ENCODE measurements at places on chromosomes 12 and 14.

- DNase-seq = no peak
Measured at GRCh38 chr12:62817556-62818271, 117.2 kb downstream of the PPM1H start.

- DNase-seq = no peak
Measured at GRCh38 chr12:101855364-101855884, 22.0 kb upstream of the DRAM1 start.

DNA sequence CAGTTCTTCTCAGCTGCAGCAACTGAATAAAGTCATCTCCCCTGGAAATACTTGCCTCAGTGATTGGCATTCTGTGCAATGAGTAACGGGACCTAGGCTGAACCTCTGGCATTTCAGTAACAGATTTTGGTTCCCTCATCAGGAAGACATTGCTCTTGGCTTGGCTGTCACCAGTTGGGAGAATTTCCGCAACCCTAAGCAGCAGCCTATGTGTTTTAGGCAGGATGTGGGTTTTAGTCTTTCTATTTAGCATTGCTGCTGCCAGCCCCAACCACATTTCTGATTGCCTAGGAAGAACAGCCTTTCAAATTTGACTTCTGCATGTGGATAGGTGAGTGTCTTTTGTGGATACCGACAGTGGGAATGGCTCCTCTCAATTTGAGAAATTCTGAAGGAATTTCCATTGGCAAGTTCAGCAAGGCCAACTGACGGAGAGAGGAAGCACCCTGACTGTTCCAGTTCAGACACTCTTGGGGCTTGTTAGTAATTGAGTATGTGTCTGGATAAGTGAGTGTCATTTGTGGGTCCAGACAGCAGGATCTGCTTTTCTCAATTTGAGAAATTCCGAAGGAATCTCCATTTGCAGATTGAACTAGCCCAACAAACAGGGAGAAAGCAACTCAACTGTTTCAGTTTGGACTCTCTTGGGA lies 19.0 kb upstream of the CLEC2A start:
- DNase-seq = no peak

GRCh38 chr12:74021937-74022336 lies 515.7 kb upstream of the ATXN7L3B start:
- peak; percentile 9 for DNase-seq

DNA sequence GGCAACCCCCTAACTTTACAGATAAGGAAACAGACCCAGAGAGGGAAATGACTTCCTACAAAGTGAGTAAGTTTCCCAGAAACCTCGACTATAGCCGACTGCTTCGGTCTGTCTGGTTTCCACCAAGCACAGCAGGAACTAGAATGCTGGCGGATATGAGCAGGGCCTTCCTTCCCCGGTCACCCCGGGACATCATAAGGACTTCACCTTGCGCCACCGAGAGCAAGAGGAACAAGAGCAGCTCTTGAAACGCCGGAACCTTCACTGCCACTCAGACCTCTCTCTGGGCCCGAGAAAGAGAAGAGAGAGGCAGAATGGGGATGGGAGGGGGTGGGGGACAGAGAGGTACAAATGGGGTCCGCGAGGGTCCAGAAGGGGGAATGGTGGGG lies 29.4 kb upstream of the GPR68 start:
- DNase-seq = no peak

DNA sequence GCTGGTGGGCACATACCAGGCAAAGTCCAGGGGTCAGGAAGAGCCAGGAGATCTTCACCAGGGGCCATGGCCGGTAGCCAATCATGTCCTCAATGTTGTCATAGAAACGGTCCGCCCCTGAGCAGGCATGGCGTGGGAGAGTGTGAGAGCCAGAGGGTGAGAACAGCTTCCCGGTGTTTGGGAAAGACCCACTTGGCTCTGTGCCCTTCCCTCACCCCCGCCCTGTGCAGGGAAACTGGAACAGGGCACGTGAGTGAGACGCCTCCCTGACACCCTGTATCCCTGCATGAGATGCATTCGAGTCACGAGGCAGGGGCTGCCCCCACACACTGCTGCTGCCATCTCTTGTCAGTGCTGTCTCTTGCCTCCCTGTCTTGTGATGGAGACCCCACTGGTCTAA lies 20.7 kb downstream of the SLC6A12 start:
- no peak for DNase-seq

Data from large intestine (tissue), 12 donors.